ENCODE measurements at places on chromosomes 7 and 10.

- no peak for DNase-seq
Observed at GRCh38 chr10:70722820-70723424, 50.6 kb downstream of the ADAMTS14 start.

DNA sequence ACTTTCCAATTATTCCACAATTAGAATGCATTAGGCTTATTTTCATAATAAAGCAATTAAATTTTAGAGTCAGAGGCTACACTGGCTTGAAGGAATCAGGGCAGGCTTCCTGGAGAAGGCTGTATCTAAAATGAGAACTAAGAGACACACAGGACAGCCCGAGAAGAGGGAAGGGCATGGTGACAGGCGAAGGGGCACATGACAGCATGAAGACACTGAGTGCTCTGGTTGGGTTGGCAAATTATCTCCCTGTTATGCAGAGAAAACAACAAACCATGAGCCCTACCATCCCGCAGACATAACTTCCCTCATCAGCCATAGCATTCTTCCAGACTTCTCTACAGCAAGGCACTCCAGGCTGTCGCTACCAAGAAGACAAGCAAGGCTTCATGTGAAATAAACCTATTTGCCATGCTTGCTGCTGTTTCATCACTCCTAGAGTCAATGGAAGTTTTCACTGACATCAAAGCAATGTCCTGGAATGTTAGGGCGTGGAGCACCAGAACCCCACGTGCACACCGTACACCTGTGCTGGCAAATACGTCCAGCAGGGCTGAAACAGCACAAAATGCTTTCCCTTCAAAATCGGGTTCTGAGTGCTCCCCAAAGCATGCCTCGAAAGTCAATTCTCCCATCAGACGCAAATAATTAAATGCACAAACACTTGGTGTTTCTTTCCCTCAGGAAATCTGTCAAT lies 21.3 kb downstream of the VOPP1 start:
- DNase-seq = no peak

DNA sequence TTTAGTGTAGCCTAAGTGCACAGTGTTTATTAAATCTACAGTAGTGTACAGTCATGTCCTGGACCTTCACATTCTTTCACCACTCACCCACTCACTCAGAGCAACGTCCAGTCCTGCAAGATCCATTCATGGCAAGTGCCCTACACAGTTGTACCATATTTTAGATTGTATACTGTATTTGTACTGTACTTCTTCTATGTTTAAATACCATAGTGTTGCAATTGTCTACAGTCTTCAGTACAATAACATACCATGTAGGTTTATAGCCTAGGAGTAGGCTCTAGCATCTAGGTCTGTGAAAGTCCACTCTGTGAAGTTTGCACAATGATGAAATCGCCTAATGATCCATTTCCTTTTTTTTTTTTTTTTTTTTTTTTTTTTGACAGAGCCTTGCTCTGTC lies 12.0 kb downstream of the EEPD1 start:
- DNase-seq = no peak

GRCh38 chr10:35126062-35126529 lies 550 bp upstream of the CREM start:
- no peak for DNase-seq

DNA sequence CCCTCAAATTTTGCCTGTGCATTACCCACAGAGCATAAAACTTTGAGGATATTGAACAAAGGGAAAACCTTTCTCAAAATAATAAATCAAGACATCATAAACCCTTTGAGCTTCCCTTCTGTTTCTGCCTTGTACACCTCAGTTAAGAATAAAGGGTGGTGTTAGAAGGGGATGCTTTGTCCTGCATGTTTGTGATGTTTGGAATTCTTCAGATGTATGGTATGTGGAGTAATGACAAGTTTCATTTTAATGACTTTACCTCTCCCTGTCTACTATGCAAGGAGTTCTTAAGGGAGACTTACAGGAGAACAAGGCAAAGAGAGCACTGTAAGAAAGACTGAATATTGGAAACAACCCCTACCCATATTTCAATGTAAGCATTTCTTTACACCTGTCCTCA lies 99.2 kb downstream of the HECW1 start:
- DNase-seq = no peak

Measured in NCI-H1105 (cell line).